ENCODE measurements at places on chromosomes 11 and 22.

DNA sequence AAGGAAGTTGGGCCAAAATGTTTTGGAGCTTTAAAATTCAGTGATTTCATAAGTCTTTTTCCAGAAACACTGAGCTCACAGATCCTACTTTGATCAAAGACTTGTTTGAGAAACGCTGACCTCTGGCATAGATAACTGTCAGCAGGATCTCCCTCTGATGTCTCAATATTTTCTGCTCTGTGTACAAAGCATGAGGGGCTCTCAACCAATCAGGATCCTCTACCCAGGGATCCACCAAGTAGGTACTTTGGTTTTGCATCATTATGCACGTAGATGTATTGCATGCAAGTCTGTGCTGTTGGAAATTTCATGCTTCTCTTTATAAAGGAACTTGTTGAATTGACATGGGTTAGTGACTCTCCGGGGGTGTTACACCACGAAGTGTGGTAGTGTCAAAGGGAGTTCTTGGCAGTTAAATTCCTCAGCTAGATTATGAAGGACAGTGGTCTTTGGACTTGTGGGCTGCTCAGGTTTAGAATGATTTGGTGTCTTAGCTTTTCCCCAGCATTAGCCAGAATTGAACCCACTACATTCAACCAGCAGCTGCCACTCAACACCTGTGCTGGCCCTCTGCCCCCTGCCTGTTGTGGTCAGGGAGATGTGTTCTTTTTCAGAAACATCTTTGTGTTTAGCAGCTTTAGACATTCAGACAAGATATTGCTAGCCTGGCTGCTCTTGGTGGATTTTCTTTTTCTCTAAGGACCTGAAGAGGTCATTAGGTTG is 1.7 kb upstream of the DIXDC1 start:
- DNase-seq = no peak

DNA sequence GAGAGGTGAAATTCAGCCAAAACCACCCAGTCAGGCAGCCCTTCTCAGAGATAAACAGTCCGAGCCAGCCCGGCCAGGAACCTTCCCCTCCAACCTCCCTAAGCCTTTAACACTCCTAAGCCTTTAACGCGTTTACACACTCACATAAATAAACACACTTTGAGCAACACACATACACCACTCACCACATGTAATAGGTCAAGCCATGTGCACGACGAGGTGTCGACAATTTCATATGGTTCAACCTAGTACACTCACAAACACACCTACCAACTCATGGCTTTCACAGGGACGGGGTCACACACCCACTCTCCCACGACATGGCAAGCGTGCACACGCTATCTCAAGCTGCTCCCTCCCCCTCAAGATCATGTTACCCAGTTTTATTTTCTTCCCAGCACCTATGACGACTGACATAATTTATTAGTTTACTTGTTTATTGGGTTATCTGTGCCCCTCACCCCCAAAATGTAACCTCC is 15.5 kb downstream of the SLC43A1 start:
- no peak for DNase-seq

- DNase-seq = no peak
Observed at GRCh38 chr11:119028346-119029068, 2.2 kb downstream of the SLC37A4 start.

DNA sequence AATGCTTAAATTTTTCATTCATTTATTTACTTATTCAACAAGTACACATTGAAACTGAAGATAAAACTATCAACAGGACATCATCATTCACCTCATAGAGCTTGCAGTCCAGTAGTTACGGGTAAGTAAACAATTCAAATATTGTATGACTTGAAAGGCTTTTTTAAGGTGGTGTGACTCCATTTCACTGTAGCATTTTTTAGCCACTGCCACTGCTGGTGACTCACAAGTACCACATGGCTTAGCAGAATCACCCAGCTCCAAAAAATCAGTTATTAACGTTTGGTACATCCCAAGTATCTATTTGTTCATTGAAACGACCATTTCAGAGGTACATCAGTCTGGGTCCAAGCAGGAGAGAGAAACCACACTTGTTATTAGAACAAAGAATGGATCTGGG is 427.9 kb upstream of the DDI1 start:
- no peak for DNase-seq

- DNase-seq = no peak
Observed at GRCh38 chr11:9573775-9574621, 528 bp downstream of the WEE1 start.

- no peak for DNase-seq
Observed at GRCh38 chr11:133206313-133207005, 325.8 kb downstream of the OPCML start.

DNA sequence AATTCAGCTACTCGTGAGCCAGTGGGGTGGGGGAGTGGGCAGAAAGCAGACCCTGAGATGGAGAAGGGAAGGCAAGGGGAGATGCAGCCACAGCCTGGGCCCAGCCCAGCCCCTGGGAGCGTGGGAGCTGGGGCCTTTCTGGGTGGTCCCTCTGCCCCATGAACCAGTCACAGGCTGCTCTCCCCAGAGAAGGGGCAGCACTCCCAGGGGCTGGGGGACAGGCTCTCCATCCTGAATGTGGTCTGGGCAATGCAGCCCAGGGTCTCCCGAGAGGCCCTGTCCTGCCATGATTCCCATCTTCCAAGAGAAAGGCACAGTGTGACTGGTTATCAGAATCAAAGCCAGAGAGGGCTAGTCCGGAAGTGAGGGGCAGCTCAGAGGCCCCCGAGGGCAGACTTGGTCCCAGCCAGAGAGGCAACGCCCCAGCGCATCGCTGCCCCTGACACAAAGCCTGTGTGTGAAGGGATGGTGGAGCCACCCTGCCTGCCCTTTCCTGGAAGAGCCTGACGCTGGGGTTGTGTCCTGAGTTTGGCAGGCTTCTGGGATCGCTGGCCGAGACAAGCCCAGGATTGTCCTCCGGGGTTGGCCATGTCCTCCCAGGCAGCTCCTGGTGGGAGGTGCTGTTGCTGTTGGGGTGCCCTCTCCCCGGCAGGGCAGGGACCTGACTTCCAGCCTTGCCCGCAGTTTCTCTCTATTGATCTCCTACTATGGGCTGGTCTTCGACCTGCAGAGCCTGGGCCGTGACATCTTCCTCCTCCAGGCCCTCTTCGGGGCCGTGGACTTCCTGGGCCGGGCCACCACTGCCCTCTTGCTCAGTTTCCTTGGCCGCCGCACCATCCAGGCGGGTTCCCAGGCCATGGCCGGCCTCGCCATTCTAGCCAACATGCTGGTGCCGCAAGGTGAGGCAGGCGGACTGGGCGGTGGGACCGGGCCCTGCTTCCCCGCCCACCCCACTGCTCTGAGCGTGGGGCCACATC is 23.8 kb upstream of the SLC22A12 start:
- DNase-seq = no peak

DNA sequence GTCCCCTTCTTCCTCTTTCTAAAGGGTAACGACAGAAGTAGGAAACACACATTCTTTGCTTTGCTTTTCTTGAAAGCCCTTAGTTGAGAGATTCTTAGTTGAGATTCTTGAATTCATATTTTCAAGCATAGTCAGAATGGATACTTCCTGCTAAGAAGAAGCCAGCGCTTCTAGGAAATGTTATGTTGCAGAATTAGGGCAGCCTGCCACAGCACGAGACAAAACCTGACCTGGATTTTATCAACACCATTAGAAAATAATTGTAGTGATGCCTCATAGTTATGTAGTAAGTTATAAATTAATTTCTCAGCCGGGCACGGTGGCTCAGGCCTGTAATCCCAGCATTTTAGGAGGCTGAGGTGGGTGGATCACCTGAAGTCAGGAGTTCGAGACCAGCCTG is 37.9 kb upstream of the NUP160 start:
- DNase-seq = no peak

DNA sequence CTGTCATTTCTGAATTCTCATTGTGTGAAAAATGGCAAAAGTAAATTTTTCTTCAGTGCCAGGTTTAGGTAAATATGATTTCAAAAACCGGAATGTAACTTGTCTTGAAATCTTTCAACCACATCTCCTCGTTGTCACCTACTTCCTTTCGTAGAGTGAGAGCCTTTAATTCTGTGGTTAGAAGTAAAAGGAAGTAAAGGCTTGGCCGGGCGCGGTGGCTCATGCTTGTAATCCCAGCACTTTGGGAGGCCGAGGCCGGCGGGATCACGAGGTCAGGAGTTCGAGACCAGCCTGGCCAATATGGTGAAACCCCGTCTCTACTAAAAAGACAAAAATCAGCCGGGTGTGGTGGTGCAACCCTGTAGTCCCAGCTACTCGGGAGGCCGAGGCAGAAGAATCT is 29.8 kb downstream of the SGSM3 start:
- no peak for DNase-seq

DNA sequence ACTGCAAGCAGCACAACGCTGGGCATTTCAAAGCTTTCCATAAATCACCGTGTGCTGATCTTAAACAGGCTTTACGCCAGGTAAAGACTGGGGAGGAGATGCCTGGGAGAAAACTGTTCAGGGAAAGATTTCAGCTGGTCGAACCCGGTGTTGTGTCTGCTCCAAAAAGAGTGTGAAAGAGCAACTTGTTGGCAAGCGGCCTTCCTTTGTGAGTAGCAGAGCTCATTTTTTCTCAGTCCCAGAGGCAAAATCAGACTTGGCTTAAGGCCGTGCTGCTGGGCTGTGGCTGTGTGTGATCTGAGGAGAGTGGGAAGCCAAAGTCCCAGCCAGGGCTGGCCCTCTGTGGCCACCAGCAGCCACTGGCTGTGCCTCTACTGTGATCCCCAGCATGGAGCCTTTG is 75.7 kb upstream of the E2F8 start:
- DNase-seq = no peak

Data from Caki2 (cell line).